ENCODE measurements at places on chromosomes 16 and 17.

- no peak for DNase-seq
These were observed 3.7 kb downstream of the ARHGAP27 start for GRCh38 chr17:45428931-45429338.

DNA sequence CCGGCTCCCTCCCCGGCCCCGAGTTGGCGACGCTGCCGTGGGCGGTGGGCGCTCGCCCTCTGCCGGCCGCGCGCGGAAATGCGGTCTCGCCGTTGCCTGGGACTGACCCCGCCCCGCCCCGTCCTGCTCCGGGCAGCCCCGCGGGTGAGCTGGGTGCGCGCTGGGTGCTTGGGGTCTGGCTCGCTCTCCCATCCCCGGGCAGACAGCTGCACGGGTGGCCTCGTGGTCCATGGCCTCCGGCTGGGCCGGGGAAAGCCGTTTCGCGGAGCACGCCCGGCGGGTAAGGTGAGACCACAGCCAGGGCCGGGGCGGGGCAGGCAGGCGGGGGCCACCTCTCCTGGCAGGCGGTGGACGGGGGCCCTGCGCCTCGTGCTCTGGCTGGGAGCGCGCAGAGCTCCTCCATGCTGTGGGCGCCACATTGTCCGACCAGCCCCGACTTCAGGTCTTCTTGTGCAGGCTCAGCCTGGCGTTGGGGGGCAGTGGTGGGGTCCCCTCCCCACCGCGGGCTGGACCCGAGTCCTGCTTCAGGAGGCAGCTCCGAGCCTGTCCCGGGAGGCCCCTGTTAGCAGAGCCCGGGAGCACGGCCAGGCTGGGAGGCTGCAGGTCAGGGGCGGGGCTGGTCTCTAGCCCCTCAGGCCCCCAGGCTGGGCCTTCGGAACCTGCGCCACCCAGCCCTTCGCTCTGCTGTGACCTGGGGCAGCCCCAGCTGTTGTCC, 7.0 kb upstream of the C1QTNF8 start:
- DNase-seq = no peak

DNA sequence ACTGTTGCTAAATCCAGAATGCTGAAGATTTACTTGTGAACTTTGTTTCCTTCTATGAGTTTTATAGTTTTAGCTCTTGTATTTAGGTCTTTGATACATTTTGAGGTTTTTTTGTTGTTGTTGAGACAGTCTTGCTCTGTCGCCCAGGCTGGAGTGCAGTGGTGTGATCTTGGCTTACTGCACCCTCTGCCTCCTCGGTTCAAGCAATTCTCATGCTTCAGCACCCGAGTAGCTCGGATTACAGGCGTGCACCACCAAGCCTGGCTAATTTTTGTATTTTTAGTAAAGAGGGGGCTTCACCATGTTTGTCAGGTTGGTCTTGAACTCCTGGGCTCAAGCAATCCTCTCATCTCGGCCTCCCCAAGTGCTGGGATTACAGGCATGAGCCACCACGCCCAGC, 14.4 kb downstream of the TENT4B start:
- DNase-seq = no peak

DNA sequence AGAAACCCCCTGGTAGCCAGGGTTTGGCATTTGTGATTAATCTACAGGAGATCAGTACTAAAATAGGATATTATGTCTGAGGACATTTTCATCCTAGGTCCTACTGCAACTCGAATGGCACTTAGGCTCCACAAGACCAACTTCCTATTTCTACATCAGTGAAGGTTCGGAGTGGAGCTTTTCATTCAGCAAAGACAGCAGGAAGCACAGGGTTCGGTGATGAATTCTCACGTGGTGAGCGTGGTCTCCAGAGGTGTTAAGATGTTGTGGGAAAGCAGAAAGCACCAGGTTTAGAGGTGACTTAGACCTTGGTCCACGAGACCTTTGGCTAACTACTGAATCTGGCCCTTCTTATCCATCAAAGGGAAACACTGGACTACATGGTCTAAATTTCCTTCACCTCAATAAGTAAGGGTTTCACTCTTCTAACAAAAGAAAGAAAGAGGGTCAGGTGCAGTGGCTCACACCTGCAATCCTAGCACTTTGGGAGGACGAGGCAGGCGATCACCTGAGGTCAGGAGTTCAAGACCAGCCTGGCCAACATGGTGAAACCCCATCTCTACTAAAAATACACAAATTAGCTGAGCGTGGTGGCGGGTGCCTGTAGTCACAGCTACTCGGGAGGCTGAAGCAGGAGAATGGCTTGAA, 13.9 kb upstream of the HELZ start:
- no peak for DNase-seq

DNA sequence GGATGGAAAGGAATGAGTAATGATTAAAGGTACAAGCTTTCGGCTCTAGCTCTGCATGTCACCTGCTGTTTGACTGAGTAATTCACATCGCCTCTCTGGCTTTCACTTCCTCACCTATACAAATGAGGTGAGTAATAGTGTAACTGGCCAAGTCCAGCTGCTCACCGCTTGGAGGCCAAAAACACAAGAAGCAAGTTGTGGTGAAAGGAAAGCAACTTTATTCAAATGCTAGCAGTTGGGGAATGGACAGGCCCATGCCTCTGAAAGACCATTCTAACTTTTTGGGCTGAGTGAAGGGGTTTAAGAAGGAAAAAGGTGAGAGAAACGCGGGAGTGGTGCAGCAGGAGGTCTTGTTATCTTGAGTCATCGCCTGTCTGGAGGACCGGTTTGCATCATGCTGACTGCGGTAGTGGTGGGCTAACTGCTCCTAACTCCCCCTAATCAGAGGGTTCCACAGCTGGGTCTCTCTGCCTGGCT, 45.7 kb upstream of the CSNK2A2 start:
- DNase-seq = no peak

- DNase-seq = no peak
These were observed 122.4 kb upstream of the NUDT7 start for GRCh38 chr16:77599793-77600415.
